ENCODE measurements at places on chromosomes 1 and 21.
A peak's percentile ranks its signal among the peaks of the same experiment; 100 is the strongest.

DNA sequence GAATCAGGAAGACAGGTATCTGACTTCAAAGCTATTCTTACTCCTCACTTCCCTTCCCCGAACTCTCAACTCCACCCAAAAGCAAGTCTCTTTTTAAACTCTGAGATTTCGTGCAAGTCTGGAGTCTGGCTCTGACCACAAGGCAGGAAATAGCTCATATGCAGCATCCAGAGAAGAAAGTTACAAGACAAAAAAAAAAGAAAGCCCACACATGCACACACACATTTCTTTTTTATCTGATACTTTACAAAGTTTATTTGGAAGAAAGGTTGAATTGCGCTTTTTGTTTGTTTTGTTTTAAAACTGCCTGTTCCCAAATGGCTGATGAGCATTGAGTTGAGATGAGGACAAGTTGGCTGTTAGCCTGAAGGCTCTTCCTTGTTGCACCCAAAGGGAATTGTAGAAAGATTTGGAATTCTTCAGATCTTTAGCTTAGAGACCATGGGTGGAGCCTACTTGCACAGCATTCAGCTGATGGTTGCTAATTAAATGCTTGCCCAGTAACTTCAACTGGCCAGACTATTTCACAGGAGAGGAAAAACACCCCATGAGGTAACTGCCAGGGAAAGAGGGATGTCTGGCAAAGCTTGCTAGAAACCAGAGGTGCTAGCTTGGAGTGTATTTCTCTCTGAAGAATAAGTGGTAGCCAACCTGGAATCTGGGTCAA lies 490.3 kb downstream of the TTLL7 start:
- DNase-seq = no peak

DNA sequence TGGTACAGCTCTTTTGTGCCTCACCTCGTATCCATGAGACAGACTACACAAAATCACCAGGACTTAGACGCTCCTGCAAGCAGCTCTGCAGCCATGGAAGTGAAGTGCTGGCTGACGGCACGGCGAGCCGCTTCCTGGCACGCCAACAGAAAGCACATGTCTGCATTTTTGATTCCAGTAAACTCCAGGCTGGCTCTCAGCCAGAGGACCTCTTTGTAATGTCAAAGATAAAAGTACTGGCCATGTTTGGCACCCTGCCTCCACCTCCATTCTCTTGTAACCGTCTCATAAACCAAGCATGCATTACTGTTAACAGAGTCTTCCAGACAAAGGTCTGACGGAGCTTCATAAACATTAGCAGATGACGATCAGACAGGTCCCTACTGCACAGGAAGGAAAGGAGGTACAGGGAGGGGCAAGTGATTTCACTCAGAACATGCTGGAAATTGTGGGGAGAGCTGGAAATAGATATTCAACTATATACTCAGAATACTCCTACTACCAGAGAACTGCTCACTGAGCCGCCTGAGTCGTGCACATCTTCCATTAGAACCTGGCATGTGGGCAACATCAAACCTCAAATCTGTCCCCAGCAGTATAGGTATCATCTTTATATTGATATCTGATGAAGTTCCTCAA lies 632.0 kb downstream of the SMYD3 start:
- DNase-seq = no peak

DNA sequence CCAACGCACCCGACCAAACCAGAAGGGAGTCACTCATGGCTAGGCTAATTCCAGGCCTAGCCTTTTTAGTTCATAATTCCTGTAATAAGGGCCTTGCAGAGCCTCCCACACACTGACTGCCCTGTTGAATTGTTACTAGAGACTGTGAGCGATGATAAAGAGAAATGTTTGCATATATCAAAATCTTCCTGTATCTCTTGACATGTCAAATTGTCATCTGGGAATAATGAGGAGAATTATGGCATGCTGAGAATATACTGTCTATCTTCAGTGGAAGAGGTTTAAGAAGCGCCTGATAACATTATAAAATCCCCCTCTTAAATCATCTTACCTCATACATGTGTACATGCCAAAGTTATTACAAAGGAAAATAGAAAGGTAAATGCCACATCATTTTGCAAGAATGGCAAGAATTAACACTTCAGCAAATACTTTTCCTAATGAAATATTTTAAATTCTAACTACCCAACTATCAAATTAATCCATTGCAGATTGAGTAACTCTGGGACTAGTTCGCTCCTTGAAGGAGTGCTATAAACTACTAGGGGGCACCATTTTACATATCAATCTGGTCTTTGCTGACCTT lies 144.1 kb downstream of the CENPF start:
- DNase-seq = no peak

GRCh38 chr1:161082996-161083747 lies 6.2 kb downstream of the NECTIN4 start:
- DNase-seq = peak; percentile 78

DNA sequence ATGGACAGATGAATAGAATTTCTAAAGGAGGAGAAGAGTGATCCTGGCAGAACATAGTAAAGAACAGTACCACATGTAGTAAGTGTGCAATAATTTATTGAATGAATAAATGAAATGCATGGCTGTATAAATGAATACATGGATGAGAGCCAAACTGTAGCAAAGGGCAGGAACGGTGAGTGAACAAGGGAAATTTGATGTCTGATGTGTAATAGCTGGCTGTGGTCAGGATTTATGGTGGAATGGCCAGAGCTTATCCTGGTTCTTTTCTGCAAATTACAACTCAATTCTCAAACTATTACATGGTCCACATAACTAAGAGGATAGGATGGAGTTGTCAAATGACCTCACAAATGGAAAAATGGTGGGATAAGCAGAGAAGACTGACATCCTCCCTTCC lies 43.2 kb upstream of the ARHGAP29 start:
- DNase-seq = no peak

All from NK-92 treated with Interleukin-12 subunit alpha and Interleukin-12 subunit beta, amount 100 ng/mL, for 24 hours (cell line).